Calu3 (cell line): ENCODE measurements at places on chromosomes 11 and 22.

- no peak for DNase-seq
Measured at GRCh38 chr11:124812876-124813275, 12.7 kb upstream of the MSANTD2 start.

GRCh38 chr11:66042227-66042995 lies 6.5 kb downstream of the GAL3ST3 start:
- no peak for DNase-seq

- DNase-seq = no peak
Measured at GRCh38 chr22:42915980-42916765, 59.1 kb upstream of the ARFGAP3 start.

DNA sequence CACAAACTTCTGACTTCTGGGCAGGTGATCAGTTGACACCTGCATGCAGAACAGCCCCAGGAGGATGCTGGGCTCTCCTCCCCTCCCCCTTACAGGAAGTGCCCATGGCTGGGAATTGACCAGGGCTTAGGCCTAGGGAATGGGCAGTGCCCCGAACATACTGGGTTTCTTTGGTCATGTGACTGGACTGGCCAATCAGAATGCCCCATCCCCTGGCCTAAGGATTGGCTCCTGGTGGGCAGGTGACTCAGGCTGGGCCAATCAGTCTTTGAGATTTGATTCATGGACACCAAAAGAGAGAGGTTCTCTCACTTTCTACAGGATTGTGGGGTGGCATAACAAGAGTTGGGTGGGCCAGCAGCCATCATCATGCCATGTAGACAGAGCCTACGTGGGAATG lies 37.1 kb downstream of the MCM5 start:
- peak; percentile 10 for DNase-seq

GRCh38 chr11:128365044-128365443 lies 222.3 kb downstream of the ETS1 start:
- DNase-seq = no peak

- no peak for DNase-seq
Measured at GRCh38 chr22:50699001-50699755, 26.6 kb downstream of the SHANK3 start.

GRCh38 chr11:41309111-41309522 lies 150.3 kb downstream of the LRRC4C start:
- no peak for DNase-seq

DNA sequence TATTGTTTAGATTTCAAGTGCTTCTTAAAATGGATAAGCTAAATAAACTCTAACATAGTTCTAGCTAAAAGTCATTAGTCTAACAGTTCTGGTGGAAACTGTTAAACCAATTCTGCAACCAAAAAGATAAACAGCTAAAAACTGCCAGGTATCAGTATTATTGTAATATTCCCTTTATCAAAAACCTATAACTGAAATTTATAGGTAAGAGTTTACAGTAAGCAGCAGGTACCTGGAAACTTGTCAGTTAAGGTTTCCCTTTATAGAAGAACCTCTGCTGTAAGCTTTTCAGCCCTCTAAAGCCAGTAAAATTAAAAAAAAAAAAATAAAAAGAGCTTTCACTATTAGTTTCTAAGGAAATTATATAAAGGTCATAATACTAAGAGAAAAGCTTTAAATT lies 61.0 kb downstream of the LIF start:
- no peak for DNase-seq

- DNase-seq = no peak
Measured at GRCh38 chr22:24009227-24010017, 1.7 kb upstream of the CABIN1 start.

GRCh38 chr11:96279018-96279895 lies 63.7 kb downstream of the MAML2 start:
- DNase-seq = no peak

GRCh38 chr11:102399189-102399588 lies 52.2 kb downstream of the BIRC2 start:
- no peak for DNase-seq

- DNase-seq = no peak
Measured at GRCh38 chr11:117794772-117795629, 2.0 kb downstream of the DSCAML1 start.

GRCh38 chr11:77435972-77436371 lies 37.9 kb downstream of the PAK1 start:
- DNase-seq = no peak

GRCh38 chr11:12278766-12279671 lies 98.4 kb upstream of the PARVA start:
- no peak for DNase-seq

- DNase-seq = no peak
Measured at GRCh38 chr11:92920331-92920730, 49.1 kb upstream of the MTNR1B start.

DNA sequence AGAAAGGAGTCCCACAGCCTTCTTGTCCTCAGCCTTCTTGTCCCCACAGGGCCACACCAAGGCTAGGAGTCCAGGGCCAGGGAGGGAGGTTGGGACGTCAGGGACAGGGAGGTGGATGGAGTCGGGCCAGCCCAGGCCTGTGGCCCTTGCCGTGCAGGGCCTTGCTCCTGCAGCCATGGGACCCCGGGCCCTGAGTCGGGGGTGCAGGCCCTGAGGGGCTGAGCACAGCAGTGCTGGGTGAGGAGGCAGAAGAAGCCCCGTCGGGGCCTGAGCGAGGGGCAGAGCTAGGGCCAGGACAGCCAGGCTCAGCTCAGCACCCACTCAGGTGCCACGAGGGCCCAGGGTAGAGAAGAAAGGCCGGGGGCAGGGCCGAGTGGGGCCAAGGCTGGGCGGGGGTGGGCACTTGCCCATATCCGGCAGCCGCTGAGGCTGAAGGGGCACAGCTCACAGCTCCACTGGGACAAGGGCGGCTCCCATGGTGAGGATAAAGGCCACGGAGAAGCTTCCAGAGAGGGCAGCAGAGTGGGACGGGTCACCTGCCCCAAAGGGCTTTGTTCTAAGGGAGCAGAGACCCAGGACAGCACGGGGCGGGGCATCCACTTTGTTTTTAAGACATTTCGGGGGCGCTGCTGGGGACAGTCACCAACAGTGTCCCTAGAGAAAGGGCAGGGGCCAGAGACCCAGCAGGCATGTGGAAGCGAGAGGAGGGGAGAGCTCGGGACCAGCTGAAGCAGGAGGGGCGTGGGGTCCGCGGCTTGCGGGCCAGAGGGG lies 3.6 kb downstream of the MLC1 start:
- no peak for DNase-seq

DNA sequence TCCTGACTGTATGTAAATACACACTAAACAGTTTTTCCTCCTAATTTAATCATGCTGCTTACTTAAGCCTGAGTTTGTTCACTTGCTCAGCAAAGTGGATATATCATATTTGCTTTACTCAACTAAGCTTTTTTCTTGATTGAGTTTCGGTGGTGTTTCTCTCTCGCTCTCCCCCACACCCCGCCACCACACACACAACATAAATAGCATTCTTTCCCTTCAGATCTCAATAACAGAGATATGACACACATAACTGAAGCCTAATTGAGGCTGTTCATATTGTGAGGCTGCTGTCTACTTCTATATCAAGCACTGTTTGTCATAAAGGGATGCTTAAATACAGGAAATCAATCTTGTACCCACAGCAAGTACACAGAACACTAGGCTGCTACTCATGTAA lies 364.9 kb downstream of the FAT3 start:
- no peak for DNase-seq

- DNase-seq = no peak
Measured at GRCh38 chr22:22141771-22142591, 102.6 kb upstream of the VPREB1 start.

DNA sequence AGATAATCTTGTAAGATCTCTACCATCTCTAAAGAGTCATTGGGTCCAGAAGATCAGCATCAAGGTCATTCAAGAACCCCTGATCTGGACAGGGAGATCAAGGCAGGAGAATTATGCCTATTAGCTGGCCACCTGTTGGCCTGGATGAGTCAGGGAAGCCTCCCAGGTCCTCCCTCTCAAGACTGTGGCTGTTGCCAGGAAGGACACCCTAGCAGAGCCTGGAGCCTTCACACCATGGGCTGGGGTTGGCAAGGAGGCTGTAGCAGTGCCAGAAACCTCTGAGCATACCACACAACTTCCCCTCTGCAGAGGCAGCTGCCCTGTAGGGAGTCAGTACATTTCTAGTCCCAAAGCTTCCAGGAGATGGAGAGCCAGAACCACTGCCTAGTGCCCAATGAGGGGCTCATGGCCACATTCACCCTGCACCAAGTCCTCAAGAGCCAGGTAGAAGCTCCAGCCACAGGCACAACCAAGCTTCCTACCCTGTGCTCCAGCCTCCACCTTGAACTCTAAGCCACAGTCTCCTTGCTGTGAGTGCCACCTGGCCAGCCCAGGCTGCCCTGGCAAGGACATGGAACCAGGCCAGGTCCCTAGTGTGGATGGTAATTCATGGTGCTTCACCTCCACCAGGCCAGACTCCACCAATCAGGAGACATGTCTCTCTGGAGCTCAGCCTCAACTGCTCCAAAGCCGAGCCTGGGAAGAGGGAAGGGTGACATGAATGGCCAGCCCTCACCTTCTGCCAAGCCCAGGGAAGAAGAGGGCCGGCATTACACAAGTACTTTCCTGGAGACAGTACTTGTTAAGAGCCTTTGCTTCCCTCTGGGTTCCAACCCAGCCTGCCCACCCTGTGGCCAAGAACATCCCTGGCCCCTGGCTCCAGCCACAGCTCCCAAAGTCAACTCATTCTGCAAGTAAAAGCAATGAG lies 124.3 kb downstream of the BUD13 start:
- DNase-seq = no peak

- no peak for DNase-seq
Measured at GRCh38 chr11:94938095-94939055, 35.0 kb downstream of the CWC15 start.

DNA sequence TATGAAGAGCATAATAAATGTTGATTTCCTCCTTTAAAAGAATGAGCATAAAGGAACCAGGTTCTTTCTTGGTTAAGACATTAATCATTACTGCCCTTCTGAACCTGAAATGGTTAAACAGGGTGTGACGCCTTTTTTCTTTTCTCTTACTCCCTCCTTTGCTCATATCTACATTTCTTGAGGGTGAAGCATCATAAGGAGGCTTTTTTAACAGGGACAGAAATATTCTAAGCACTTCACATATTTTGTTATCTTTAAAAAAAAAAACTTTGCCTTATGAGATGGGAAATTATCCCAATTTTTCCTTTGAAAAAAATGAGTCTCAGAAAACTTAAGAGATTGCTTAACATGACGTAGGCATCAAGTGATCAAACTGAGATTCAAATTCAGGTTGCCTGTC lies 1036.3 kb upstream of the TENM4 start:
- DNase-seq = no peak

DNA sequence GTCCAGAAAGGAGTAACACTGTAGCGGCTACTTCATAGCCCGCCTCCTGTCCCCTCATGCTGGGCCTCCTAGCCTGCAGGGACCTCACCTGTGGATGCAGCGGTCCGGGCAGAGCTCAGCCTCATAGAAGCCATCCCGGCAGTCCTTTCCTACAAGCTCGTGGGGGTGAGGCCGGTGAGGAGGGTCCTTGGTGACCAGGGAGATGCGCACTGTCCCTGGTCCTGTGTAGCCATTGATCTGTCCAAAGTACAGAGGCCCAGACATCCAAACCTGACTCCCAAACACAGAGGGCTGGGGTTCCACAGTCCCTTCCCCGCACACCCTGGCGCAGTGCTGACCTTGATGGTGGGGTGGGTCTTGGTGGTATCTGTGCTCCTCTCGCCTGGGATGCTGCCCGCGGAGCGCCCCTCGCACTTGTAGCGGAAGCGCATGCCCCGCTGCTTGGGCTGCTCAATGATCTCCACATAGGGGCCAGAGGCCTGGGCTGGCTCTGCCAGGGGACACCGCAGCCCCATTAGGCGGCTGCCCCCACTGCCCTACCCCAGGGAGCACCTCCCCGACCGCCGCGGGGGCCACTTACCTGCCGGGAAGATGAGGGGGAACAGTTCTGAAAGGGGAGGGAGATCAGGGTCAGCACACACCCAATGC lies 993 bp downstream of the RELA start:
- DNase-seq = no peak

- DNase-seq = no peak
Measured at GRCh38 chr11:104570078-104570701, 328.1 kb downstream of the CASP12 start.

DNA sequence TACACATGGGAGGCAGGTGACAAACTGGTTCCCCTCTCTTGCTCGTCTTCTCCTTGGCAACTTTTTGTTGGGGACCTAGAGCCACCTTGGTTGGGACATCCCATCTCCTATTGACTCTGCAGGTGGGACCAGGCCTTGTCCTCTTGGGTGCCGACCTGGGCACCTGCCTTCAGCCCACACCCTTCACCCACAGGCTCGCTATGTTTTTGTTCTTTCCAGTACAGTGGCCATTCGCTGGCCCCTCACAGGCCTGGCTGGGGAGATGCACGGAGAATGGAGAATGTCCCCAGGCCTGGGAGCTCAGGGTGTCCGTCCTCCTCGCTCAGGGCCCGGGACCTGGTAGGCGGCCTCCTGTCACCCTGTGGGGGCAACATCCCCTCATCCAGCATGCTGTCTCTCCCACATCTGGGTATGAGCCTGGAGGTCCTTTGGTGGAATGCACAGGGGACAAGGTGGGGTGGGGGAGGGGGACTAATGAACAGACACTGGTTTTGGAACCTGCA lies 14.9 kb upstream of the OMP start:
- DNase-seq = no peak

- DNase-seq = no peak
Measured at GRCh38 chr11:17197431-17197898, 10.3 kb downstream of the PIK3C2A start.

- peak; percentile 91 for DNase-seq
Measured at GRCh38 chr11:61897387-61898246, 6.3 kb upstream of the FADS3 start.

DNA sequence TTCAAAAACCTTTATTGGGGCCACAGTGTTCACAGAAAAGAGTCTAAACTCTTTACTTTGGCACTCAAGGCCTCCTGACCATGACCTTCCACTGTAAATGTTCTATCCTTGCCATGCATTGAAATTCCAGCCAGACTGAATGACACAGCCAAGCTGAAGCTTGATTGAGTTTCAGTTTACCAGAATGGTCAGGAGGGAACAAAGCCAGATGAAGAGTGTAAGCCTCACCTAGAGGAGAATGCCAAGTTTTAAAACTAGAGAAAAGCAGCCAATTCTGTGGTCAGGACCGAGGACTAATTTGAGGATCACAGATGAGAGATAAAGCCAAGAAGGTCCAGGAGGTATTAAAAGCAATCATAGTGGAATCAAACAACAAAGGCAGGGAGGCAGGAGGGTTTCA lies 215.3 kb downstream of the KCNA4 start:
- no peak for DNase-seq

- peak; percentile 55 for DNase-seq
Measured at GRCh38 chr11:77191429-77191822, 63.4 kb downstream of the MYO7A start.

- DNase-seq = no peak
Measured at GRCh38 chr11:130032931-130033330, 30.3 kb upstream of the PRDM10 start.

DNA sequence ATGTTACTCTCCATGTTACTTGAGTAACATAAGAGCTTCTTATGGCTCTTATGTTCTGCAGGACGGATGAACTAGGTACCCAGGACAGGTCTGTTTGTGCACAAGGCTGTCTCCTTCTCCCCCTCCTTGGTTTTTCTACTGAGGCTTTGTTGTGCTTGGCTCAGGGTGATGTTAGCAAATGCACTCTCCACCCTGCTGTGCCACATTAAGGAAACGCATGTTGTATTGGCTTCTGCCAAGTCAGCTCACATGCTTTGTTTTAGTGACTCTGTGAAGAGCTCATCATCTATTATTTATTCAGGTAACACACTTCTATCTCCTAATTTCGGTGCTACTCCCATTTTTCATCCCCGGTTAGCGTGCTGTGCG lies 108.3 kb downstream of the PTPRJ start:
- DNase-seq = no peak
